Spleen (tissue), 13 donors: ENCODE measurements at places on chromosomes 12 and 14. TPM values are rescaled to one million over a fixed set of nuclear protein-coding genes. Genes with fewer than 3 reads are reported as not detected.
A peak's percentile ranks its signal among the peaks of the same experiment; 100 is the strongest.

DNA sequence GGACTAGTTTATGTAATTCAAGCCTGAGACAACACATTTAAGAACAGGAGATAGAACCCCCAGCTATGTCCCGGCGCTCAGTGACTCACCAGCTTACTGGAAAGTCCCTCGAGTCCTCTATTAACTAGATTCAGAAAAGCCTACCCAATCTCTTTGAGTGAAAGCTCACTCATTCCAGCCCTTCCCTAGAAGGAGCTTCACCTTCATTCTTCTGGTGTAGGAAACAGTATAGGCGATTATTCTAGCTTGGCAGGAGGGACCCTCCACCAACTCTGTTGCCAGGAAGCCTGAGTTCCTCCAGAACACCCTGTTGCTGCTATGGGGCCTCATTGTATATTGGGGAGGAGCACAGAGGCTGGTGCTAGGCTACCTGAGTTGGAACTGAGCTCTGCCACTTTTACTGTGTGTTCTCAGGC is 57.2 kb upstream of the AEBP2 start:
- H3K4me3 ChIP-seq: no peak overlapping the region
- DNase-seq: peak; percentile 32

DNA sequence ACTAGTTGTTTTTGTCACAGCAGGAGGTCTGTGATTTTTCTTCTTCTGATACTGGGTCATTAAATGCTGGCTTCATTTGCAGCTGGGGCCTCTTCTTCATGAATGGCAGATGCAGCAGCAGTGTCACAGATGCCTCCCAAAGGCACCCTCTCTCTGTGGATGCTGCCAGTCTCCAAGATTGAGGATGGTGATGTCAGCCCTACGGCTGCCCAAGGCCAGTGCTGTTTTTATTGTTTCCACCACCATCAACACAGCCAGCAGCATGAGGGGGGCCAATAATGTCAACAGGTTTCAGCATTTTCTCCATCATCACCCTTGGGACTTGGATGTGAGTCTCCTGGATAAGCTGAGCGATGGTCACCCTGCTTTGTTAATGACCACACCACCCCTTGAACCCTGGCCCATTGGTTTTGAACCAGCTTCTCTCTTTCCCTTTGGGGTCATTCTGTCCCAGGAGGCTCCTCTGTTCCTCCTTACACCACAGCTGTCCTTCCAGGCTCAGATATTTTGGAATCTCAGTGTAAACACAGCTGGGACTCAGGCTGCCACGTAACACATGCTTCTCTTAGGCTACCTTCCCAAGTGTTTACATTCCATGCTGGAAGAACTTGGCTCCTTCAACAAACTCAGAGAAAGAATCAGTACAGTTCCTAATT is 151.7 kb upstream of the DDHD1 start:
- no peak overlapping the region for H3K27ac ChIP-seq
- no peaks in the 10 kb centered on the region for H3K27me3 ChIP-seq
- H3K4me3 ChIP-seq: no peak overlapping the region

DNA sequence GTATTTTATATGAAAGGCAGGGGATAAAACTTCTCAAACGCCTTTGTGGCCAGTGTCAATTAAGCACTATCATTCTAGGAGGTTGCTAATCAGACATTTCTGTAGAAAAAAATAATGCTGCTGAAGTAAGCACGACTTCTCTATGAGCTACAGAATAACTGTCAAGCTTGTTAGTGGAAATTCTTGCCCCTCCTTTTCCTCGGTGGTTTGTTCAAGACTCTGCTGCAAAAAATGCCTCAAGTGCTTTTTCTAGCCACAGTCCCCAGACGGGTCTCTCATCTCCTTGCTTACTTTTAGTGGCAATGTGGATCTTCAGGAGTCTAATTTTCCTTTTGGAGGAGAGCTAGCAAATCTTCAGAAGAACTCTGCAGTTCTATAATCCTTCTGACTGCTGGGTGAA is 452.0 kb downstream of the FUT8 start:
- H3K36me3 ChIP-seq: no peaks in the 10 kb centered on the region
- H3K27me3 ChIP-seq: no peaks in the 10 kb centered on the region
- H3K4me3 ChIP-seq: no peak overlapping the region
- no peak for DNase-seq
- no peaks in the 10 kb centered on the region for H3K4me1 ChIP-seq

- H3K4me1 ChIP-seq: peaks cover 9% of the 10 kb centered on the region
- no peak overlapping the region for H3K27ac ChIP-seq
- no peak overlapping the region for H3K4me3 ChIP-seq
- DNase-seq: no peak
- no peaks in the 10 kb centered on the region for H3K36me3 ChIP-seq
Observed at GRCh38 chr14:104201063-104201462, 62.7 kb downstream of the KIF26A start.

- no peaks in the 10 kb centered on the region for H3K36me3 ChIP-seq
- H3K4me1 ChIP-seq: no peaks in the 10 kb centered on the region
- H3K4me3 ChIP-seq: no peak overlapping the region
- no peaks in the 10 kb centered on the region for H3K27me3 ChIP-seq
Observed at GRCh38 chr14:97802430-97803373, 1005.5 kb downstream of the VRK1 start.

DNA sequence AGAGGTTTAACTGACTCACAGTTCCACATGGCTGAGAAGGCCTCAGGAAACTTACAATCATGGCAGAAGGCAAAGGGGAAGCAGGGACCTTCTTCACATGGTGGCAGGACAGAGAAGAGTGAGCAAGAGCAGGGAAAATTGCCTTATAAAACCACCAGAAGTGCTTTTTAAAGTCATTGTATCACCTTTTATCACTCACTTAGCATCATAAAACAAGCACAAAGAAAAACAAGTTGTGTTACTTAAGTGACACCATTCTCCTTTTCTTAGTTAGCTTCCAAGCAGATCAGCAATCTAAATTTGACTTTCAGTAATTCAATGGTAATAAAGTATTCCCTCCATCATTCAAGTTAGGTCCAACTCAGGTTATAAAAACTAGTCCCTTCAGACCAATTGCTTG is 28.5 kb downstream of the OSBPL8 start:
- DNase-seq: no peak
- H3K4me3 ChIP-seq: no peak overlapping the region
- no peaks in the 10 kb centered on the region for H3K27me3 ChIP-seq
- no peak overlapping the region for H3K27ac ChIP-seq

GRCh38 chr12:51323966-51324895 is at the start of gene BIN2:
Gene BIN2, minus strand, starts transcription at chr12:51324174. Its CDS starts 72 bp downstream, at chr12:51324102.
- peak; percentile 98 for DNase-seq
- H3K4me1 ChIP-seq: peaks cover 99% of the 10 kb centered on the region

DNA sequence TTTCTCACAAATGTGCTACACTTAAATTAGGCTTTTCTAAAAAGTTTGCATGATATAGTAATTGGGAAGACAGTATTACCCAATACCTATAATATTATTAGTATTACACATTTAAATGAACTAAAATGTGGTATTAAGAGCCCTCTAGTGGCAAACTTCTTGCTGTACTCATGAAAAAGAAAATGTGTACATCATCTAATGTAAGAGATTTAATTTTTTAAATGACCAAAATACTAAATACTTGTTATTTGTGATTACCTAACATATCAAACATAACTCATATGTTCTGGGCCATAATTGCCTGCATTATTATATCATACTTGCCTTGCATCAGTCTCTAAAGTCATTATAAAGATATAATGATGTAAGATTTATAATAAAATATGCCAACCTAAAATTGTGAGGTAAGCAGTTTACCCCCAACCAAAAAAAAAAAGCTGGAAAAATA is 64.2 kb downstream of the DNAI7 start:
- no peak for DNase-seq
- no peaks in the 10 kb centered on the region for H3K27me3 ChIP-seq
- no peaks in the 10 kb centered on the region for H3K36me3 ChIP-seq
- no peak overlapping the region for H3K27ac ChIP-seq
- no peaks in the 10 kb centered on the region for H3K4me1 ChIP-seq

Gene SLC10A1
- polyA plus RNA-seq: not detected

Gene TCL1B
- 0.93 TPM for polyA plus RNA-seq

Gene CACNA2D4
- 5.0 TPM for polyA plus RNA-seq

Gene C14orf132
- polyA plus RNA-seq: 3.5 TPM

Gene FERMT2
- 10.5 TPM for polyA plus RNA-seq
